ENCODE measurements at places on chromosomes 2 and 18.

GRCh38 chr2:163670929-163671328, 64.9 kb downstream of the FIGN start:
- no peak for DNase-seq

- no peak for DNase-seq
Observed at GRCh38 chr2:177726931-177727348, 334.4 kb downstream of the AGPS start.

- no peak for DNase-seq
Observed at GRCh38 chr2:224646242-224646846, 61.2 kb upstream of the CUL3 start.

- DNase-seq: no peak
Observed at GRCh38 chr2:197706839-197707207, 1.7 kb downstream of the MARS2 start.

GRCh38 chr2:28320371-28320770, 72.3 kb upstream of the FOSL2 start:
- DNase-seq: no peak

GRCh38 chr2:106523976-106524665, 37.0 kb downstream of the CD8B2 start:
- no peak for DNase-seq

GRCh38 chr2:11154016-11154922, 998 bp upstream of the SLC66A3 start:
- no peak for DNase-seq

DNA sequence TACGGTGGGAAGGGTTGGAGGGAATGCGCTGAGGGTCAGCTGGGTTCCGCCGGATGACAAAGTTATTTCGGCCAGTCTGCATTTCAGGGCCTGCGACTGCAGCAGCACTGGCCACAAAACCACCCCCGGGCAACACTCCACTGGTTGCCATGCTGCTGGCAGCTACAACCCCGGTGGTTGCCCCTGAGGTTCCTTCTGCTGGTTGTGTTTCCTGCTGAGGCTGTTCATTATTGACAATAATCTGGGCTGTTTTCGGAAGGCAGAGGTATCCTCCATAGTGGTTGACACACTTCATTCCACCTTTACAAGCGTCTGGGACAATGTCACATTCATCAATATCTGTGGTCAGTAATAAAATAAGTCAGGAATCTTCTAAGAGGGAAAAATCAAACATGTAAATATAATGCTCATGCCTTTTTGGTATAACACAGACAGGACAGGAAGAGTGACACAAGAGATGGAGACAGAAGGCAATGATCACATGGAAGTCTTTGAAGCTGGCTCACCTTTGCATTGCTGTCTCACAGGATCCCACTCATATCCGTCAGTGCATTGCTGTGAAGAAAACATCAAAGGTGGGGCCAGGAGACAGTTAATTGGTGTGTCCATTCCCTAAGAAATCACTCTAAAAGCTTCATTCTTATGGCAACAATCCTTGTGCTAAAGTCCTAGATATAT, 5.7 kb downstream of the EFEMP1 start:
- no peak for DNase-seq

DNA sequence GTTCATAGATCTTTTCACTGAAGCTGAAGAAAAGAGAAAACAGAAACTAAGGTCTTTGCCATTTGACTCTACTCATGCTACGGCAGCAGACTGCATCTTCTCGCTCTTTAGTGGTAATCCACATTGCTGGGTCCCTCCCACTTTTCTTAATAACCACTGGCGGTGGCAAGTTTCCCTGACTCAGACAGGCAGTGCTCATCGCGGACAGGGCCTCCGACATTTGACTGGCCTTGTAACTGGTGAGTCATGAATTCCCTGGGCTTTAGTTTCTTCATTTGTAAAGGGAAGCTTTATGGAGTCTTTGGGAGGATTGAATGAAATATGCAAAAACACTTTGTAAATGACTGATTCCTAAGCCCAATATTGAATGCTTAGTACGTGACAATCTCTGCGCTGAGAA, 238.2 kb upstream of the RBBP8 start:
- peak; percentile 85 for DNase-seq

DNA sequence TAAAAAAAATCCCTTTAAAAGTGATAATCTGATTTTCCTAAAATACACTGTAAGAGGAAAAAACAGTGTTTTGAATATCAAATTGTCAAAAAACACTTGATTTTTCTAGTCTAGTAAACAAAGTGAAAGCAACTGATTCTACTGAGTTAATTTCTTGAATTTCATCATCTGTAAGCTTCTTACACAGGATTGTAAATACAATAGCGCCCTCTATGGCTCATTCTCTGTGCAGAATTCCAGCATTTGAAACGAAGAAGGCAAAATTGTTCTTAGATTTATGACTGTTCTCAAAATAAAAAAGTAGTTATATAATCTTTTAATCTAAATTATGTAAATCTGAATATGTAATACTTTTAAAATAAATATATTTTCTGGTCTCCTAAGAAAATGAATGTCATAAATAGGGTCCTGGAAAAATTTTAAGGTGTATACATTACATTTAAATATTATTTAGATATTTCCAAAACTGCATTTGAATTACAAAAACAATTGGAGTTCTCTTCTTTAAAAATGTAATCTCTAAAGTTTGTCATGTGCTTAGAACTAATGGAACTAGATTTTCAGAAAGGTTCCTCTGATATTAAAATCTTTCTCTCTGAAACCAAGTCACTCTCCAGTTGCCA, 176.9 kb upstream of the MC4R start:
- peak; percentile 47 for DNase-seq

DNA sequence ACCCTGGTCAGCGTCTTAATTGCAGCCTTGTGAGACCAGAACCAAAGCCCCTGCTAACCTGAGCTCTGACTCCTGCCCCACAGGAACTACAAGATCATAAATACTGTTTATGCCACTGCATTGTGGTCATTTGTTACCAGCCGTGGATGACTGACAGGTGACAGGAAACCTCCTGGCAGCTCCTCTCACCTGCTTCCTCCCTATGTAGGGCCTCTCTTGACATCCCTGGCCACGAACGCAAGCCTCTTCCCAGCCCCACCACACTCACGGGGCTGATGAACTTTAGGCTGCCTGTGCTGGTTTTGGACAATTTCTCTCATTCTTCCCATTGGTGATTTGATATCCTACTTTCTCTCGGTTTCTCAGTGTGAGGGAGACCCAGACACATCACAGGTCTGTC, 357.2 kb upstream of the MYT1L start:
- DNase-seq: no peak
